Stimulated activated CD4-positive, alpha-beta T cell treated with anti-CD3 and anti-CD28 coated beads, Interleukin-12 subunit alpha, Interleukin-12 subunit beta, amount 100 ng/mL, for 4 hours (primary cell): ENCODE measurements at places on chromosomes 5 and 9.

GRCh38 chr9:93698140-93698908 lies 121.9 kb downstream of the PHF2 start:
- no peak for DNase-seq

GRCh38 chr5:5805916-5806315 lies 383.4 kb downstream of the ICE1 start:
- no peak for DNase-seq

DNA sequence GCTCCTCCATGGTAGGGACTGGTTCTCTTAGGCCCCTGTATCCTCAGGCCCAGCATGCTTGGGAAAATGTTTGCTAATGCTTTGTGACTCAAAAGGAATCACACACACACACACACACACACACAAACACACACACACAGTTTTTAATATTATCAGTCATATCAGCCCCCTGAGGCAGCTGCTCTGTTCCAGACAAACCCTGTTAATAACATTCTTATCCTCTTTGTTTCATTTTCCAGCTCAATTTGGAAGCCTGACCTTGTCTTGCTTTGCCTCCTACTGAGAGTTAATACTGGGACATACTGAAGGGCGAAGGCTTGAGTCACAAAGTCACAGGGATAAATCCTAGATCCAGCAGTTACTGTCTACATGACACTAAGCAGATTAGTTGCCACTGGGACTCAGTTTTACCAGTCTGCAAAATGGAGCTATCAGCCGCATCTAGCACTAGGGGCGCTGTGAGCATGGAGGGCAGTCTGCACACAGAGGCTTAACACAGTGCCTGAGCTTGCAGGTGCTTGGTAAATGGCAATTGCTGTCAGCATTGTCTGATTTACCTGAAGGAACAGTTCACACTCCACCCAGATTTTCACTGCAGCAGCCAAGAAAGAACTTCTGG lies 37.1 kb upstream of the KCNMB1 start:
- DNase-seq, result no peak

GRCh38 chr9:70865471-70865870 lies 255.9 kb downstream of the TRPM3 start:
- DNase-seq, result no peak

- no peak for DNase-seq
These were observed 51.1 kb downstream of the NSG2 start for GRCh38 chr5:174096619-174097018.

- DNase-seq, result no peak
These were observed 630.4 kb downstream of the PSAT1 start for GRCh38 chr9:78927099-78927940.
